ENCODE measurements at places on chromosomes 13 and 19.

- no peak for DNase-seq
Measured at GRCh38 chr19:49809160-49809940, 3.7 kb downstream of the FUZ start.

GRCh38 chr13:104382951-104383350, 1316.7 kb upstream of the SLC10A2 start:
- DNase-seq, result no peak

DNA sequence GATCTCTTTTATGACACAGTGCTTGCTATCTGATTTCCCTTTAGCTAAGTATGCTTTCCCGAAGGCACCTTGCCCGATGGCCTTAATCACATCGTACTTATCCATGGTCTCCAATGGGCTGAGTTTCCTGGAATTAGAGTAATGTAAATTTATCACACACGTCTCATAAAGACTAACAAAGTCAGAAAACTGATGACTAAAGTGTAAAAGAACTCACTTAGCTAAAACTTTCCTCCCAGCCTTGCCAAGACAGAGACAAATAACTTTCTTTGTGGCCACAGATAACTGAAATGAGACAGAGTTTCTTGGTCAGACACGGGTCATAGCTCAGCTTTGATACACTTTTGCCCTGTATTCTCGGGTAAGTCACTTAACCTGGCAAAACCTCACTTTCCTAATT, 1.5 kb downstream of the NEK5 start:
- no peak for DNase-seq

GRCh38 chr13:34340534-34340933, 522.6 kb downstream of the RFC3 start:
- no peak for DNase-seq

DNA sequence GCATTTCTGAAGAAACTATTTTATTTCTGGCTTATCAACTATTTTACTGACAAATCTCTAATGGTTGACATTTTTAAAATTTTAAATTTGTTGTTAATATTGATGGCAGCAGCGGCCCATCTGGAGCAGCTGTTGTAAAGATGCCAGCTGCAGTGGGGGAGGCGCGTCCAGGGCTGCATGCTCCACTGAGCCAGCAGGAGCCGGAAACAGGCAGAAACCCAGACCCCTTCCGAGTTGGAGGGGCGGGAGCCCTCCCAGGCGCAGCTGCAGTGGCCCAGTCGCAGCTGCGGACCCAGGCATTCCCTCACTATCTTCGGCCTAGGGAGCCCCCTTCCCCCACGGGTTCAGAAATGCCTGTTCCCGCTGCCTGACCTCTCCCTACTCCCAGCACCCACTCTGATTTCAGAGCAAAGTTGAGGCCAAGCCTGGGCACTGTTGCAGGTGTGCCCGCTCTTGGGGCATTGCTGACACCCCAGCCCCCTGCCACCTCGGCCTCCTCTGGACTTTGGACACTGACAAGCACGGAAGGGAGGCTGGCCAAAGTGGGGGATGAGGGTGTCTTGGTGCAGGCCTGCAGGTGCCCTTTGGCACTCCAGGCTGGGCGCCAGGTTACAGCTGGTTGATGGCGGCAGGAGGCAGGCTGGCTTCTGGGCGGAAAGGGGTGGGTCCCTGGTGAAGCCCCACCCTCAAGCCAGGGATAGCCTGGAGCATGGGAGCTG, 69.2 kb downstream of the PIBF1 start:
- DNase-seq, result no peak

DNA sequence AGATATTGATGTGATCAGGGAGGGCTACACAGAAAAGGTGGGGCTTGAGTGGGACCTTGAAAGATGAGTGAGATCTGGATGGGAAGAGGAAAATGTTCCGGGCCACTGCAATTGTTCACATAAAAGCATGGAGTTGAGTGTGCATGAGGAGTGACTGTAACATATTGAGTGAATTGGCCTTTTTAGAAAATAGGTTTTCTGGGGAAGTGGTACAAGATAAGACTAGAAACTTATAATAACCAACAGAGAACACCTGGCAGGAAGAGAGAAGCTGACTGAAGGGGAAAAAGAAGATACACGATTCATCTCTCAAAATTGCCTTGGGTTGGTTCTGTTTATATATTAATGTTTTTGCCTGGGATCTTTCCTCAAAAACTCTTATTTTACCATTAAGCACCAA, 32.2 kb downstream of the SLC10A2 start:
- no peak for DNase-seq

GRCh38 chr13:28022848-28023518, 34.5 kb upstream of the URAD start:
- DNase-seq, result no peak

Measured in esophagus squamous epithelium (tissue), 5 donors.